ENCODE measurements at places on chromosomes 5 and 9.

GRCh38 chr5:54645882-54646355 lies 128.4 kb downstream of the SNX18 start:
- DNase-seq: no peak

DNA sequence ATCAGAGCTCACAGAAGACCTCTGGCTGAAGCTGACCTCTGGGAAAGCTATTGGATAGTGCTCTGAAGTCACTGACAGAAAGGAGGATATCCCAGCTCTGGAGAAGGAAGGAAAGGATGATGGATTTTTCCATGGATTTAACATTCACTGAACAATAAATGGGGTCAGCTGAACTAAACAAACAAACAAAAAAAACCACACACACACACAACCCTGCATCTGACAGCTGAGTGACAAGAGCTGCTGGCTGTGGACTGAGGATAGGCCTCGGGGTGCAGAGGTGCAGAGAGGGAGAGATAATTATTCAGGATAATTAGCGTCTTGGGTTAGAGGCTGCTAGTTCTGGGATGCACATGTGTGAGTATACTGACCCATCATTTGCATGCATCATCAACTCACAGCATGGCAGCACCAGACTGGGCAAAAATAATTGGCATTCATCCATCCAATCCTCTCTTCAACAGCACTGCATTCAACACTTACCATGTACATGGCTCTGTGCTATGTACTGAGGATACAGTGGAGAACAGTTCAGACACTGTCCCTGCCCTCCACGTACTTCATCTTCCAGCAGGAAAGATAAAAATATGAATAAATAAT lies 131.4 kb upstream of the TRIM32 start:
- DNase-seq: no peak

GRCh38 chr9:122099271-122099869 lies 6.3 kb upstream of the TTLL11 start:
- peak; percentile 75 for DNase-seq

- DNase-seq: no peak
These were observed 10.8 kb upstream of the SPATA24 start for GRCh38 chr5:139414581-139415130.

GRCh38 chr5:15261269-15261995 lies 238.5 kb upstream of the FBXL7 start:
- DNase-seq: no peak

DNA sequence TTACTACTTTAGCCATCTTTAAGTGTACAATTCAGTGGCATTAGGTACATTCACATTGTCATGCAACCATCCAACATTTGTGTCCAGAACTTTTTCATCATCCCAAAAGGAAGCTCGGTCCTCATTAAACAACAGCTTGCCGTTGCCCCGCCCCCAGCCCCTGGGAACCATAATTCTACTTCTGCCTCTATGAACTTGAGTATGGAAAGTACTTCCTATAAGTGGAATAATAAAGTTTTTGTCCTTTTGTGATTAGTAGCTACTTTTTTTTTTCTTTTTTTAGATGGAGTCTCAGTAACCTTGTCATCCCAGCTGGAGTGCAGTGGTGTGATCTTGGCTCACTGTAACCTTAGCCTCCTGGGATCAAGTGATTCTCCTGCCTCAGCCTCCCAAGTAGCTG lies 5.0 kb downstream of the GBGT1 start:
- no peak for DNase-seq

- no peak for DNase-seq
These were observed 42.5 kb downstream of the KLHL3 start for GRCh38 chr5:137693307-137693950.

DNA sequence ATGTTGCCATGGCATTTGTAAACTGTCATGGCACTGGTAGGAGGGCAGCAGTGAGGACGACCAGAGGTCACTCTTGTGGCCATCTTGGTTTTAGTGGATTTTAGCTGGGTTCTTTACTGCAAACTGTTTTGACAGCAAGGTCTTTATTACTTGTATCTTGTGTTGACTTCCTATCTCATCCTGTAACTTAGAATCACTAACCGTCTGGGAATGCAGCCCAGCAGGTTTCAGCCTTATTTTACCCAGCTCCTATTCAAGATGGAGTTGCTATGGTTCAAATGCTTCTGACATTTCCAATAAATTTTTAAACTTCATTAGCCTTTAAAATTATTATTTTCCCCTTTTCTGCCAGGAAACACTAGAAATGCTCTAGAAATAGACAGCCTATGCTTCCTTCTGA lies 839.1 kb downstream of the NR2F1-AS1 start:
- no peak for DNase-seq

DNA sequence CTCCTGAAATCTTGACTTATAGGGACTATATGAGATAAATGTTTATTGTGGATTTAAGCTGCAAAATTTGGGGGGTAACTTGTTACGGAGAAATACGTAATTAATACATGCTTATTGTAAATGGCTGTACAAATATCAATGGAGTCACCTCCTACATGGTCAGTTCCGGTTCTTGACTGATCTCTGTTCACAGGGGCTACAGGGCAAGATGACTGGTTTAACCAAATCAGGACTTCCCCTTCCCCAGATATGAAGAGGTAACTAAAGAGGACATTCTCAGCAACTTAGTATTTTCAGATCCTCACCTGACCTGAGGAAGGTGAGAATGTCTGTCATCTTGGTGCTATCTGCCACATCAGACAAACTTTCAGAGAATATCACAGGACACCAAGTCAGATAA lies 54.7 kb downstream of the PTCD2 start:
- DNase-seq: no peak

- no peak for DNase-seq
These were observed 141.9 kb downstream of the ST8SIA4 start for GRCh38 chr5:100761192-100761591.

DNA sequence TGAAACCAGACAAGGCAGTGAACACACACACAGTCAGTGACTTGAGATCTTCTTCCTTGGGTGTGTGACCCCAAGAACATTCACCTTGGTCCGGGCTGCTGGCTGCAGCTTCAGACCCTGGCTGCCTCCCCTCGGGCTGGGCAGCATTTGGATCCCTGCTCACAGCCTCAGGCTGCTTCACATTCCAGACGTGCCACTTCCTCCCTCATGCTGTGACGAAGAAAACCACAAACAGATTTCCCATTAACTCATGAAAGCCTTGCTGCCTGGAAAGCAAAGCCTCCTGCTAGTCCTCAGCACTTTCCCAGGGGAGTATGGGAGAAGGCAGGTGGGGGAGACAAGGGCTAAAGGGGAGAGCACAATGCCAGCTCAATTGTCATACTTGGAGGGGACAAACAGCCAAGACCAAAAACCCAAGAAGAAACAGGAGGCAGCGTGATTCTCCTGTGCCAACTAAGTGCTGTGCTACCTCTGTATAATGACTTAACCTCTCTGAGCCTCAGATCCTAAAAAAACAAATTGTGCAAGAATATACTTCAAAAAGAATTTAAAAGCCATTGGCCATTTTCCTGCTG lies 594.6 kb upstream of the BRINP1 start:
- DNase-seq: no peak

GRCh38 chr9:129285382-129285781 lies 107.3 kb upstream of the IER5L start:
- DNase-seq: no peak

DNA sequence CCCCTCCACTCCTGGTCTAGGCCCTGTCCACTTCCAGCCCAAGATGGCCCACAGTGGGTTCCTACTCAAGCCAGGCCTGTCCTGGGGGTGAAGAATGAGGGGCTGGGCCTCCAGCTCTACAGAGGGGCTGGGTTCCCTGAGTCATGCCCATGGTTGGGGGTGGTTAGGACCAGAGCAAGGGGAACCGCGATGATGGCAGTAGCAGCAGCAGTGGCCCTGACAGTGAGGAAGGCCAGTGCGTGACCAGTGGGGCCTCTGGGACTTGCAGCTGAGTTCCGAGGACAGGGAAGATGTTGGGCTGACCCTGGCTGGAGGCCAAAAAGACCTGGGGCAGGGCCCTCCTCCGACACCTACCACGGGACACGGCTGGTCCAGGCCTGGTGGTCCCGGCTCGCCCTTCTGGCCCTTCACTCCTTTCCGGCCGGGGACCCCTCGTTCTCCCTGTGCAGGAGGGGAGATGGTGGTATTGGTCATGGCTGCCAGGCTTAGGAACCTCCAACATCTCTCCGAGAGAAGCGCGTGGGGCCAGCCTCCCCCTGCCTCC lies 9.2 kb upstream of the PHYKPL start:
- DNase-seq: no peak

GRCh38 chr9:98192503-98193335 lies at the start of gene CORO2A:
TSS of gene CORO2A (minus strand) at chr9:98192637. CDS start at chr9:98157660, 34,977 bp downstream.
- no peak for DNase-seq

- no peak for DNase-seq
These were observed 46.5 kb downstream of the AUH start for GRCh38 chr9:91315191-91315590.

DNA sequence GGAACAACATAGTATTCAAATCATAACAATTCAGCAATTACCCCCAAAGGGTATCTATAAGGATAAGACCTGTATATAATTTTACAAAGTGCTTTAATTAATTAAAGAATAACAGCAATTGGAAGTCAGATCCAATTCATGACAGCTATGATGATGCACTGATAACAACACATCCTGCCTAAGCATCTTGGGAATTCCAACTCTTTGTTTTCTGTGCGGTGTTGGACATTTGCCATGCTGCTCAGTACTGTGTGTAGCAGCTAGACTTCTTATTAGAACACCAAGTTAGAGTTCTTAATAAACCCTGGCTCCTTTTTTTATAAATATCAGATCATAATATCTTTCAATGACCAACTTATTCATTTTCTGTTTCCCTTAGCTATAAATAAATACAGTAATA lies 209.0 kb downstream of the SEC61B start:
- no peak for DNase-seq

DNA sequence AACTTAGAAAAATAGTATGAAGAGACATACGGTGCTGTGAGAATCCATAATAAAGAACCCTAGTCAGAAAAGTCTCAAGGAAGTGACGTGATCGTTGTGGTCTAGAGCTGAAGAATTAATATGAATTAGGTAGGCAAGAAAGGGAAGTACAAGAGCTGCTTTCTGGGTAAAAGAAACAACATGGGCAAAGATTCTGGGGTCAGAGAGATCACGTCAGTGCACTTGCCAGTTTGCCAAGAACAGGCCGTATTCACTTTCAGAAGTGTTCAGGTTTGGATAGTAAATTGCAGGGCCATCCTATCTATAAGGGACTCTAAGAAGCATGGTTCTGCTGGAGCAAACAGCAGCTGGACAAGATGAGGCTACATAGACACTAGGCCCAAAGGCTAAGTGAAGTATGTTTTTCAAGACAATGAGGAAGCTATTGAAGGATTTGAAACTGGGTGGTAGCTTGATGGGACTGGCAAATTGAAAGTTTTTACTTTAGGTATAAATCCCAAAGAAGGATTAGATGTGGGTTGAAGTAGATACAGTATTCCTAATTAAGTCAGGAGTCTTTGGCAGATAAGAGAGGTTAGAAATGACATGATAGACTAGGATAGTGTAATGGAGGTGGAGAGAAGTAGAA lies 4.8 kb upstream of the CHD1 start:
- no peak for DNase-seq

- no peak for DNase-seq
These were observed 264.7 kb downstream of the TRIM32 start for GRCh38 chr9:116951588-116952435.

DNA sequence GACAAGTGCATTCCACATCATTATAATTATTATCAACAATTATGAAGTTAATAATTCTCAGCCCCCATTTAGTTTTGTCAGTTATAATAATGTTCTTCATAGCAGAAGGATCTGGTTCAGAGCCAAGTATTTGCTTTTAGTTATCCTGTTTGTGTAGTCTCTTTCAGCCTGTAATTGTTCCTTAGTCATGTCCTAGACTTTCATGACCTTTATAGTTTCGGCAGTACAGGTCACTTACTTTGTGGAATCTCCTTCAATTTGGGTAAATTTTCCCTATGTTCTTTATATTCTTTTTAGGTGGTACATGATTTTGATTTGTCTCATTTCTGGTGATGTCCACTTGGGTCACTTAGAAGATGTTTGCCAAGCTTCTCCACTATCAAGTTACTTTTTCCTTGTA lies 34.3 kb downstream of the UBE2R2 start:
- no peak for DNase-seq

- DNase-seq: no peak
These were observed 7.4 kb upstream of the PPP3R2 start for GRCh38 chr9:101601904-101602765.

DNA sequence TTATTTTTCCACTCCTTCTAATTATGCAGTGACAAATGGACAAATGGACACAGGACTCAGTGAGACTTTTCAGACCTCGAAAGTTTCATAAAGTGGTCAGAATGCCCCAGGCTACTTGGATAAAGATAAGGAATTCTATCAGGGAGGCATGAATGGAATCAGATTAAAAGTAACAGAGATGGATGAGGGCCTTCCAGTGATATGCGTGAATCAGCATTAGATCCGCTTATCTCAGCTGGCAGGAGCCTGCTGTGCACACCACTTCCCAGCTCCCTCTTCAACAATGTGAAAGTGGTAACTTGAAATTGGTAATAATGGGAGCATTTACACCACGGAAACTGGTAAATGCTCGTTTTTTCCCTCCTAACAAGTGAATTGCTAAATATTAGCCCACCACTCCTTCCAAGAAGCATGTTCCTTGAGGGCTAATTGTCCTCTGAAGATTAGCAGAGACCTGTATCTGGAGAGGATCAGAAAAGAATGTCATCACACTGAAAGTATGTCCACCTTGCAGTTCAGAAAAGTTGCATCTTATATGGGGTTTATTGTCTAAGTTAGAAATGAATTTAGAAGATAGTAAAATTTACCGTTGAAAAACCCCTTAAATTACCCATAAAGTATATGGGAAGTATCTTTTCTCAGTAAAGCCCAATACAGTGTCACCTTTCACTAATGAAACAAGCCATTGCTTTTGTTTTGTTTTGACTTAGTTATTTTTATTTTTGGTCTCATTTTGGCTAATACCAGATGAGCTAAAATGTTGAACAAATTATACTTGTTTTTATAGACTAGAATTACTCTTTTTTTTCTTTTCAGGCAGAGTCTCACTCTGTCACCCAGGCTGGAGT lies 125.3 kb downstream of the DPYSL3 start:
- no peak for DNase-seq

DNA sequence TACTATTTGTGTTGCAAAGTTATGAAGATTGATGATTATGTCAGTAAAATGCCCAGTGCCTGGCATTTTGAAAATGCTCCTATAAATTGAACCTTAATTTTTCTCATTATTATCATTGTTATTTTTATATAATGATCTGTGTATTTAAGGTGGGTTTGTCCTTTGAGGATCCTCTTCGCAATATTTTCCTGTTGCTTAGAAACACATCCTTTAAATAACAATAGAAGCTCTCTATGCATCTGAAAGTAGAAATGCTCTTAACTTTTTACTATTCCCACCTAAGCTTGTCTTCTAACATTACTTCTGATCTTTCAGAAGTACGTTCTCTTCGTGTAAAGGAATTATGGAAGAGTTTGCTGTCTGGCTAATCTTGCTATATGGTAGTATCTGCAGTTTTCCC lies 214.7 kb upstream of the TLX3 start:
- DNase-seq: no peak

DNA sequence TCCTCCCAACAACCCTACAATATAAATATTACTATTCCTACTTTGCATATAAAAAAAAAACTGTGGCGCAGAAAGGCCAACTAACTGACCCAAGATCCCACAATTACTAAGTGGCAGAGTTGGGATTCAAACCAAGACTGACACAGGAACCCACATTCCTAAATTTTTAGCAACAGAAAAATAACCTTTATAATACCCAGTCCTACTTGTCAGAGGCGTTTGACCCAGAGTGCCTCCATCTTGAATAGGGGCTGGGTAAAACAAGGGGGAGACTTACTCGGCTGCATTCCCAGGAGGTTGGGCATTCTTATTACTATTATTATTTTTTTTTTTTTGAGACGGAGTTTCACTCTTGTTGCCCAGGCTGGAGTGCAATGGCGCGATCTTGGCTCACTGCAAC lies 2.0 kb upstream of the SLC30A5 start:
- no peak for DNase-seq

GRCh38 chr5:178349075-178349511 lies 116.5 kb upstream of the PHYKPL start:
- DNase-seq: no peak
